ENCODE measurements at places on chromosomes 6 and 20.

DNA sequence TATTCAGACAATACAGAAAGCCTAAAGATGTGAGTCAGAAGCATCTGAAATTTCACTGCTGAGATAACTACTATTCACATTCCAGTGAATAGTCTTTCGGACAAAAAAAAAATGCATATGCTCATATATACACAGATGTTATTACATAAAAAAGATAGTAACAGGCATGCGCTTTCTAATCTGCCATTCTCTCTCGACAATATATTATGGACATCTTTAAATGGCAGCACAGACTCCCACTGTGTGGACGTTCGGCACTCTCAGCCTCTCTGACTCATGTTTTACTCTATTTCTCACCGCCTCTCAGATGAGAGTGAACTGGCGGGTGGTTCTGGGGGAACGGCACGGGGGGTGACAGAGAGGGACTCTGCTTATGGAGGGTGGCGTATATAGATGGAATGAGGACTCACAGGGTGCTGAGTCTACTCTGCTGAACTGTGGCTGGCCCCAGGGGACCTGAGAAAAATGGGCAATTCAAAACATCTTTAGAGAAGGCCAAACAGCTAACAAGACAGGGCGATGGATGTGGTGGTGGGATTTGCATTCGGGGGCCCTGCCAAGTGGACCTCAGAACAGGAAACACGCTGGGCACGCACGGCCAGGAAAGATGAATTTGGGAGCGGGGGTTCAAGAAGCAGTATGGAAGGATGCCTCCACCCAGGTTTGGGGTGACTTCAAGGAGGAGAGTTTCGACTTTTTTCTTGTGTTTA, 68.9 kb downstream of the MDGA1 start:
- no peak for DNase-seq

DNA sequence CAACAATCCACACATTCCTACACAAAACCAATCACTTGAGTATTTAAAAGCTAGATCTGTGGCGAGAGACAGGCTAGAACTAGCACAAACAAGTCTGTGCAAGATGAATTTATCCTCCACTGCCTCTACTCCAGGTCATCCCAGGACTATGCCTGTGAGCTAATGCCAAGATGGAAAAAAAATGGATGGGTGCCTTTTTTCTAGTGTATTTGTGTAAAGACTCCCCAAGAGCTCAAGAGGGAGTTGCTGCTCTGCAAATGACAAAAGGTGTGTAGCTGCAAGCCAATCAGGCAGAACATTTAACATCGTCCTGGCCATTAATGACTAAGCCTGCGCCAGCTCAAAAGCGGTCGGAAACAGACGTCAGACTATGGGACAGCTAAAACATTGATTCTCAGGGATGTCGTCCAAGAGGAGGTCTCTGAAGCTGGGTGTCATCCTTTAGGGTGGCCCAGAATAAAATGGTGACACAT, 21.9 kb downstream of the ATXN1 start:
- DNase-seq = no peak

GRCh38 chr6:85565736-85566135, 27.9 kb downstream of the SNX14 start:
- DNase-seq = no peak

DNA sequence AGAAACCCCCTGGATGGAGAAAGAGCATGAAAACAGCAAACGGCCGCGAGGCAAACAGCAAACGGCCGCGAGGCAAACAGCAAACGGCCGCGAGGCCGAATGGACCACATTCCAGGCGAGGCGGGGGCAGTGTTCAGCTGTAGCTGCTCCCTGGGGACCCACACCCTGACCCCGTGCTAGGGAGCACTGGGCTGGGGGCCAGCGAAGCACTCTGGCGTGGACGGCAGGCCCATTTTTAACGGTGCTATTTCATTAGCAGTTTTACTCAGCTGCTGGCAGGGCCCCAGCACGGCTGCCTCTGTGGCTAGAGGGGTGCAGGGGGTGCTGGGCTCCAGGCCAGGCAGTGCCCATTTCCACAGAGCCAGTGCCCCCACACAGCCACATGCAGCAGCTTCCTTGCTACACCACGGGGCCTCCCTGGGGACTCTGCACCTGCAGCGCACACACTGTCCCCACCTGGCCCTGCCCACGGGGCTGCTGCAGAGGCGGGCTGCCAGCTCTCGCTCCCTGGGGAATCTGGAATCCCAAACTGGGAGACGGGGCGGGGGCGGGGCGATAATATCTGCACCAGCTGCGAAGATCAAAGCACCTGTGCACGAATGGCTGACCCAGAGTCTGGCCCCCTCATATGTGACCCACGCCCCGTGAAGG, 35.6 kb upstream of the SLCO4A1 start:
- DNase-seq = no peak

- DNase-seq = no peak
Observed at GRCh38 chr6:68192988-68193387, 442.1 kb upstream of the ADGRB3 start.

DNA sequence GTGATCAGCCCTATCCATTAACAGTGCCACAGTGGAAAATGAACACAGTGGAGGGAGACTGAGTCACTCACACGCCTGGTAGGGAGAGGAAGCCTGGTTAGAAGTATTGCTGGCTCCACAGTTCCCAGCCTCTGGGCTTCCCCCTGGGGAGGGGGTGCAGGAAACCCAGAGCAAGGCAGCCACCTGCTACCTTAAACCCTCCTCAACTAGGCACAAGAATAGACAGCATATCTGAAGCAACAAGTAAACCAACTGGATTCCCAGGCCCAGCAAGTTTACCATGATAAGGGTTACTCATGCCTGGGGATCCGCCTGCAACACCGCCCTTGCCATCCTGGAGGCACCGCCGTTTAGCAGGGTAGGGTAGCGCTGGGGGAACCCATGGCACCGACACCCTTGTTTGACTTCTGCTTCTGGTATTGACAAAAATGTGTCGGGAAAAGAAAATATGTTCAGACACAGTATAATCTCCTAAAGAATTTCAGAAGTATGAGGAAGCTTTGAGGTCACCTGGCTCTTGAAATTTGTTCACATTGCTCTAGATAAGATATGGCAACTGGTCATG, 38.3 kb downstream of the SLC22A23 start:
- no peak for DNase-seq

DNA sequence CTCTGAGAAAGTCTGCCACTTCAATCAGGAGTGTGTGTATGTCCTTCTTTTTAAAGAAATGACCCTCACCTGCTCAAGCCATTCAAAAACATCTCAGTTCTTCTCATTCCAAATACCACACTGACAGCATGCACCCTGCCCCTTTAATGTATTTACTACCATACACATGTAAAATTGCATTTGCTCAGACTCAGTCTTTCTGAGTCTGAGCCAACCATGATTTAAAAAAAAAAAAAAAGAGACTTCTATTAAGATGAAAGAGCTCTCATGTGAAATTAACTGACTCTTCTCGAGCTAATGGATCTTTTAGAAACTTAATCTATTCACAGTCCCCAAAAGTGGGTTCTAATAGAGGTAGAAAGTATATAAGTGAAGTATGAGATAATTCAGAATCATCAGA, 1.4 kb upstream of the FILIP1 start:
- DNase-seq = no peak

DNA sequence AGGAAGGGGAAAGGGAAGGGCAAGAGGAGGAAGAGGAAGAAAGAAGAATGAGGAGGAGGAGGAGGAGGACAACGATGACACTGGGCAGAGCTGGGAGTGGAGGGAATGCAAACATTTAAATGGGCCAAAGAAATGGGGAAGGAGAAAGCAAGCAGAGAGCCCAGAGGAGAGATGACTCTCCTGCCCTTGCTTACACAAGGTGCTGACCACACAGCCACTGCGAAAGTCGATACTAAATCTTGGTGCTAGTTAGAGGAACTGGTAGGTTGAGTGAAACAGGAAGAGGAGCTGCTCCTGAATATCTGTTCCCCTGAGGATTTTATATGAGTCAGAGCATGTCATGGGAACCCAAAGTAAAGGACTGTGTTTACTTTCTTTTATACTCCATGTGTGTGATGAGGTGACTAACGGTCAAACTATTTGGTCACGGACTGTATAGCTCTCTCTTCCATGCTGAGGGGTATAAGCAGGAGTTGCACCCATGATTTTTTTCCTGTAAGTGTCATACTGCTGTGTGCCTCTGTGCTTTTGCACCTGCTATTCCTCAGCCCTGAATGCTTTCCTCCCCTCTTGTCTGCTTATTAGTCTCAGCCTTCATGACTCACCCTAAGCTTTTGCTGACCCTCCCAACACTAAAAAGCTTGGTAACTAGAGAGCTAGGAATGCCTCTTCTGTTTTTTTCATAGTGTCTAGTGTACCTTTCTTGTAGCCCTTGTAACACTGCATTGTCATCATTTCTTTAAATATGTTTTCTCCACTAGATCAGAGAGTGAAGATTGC, 9.5 kb upstream of the PAQR8 start:
- no peak for DNase-seq

DNA sequence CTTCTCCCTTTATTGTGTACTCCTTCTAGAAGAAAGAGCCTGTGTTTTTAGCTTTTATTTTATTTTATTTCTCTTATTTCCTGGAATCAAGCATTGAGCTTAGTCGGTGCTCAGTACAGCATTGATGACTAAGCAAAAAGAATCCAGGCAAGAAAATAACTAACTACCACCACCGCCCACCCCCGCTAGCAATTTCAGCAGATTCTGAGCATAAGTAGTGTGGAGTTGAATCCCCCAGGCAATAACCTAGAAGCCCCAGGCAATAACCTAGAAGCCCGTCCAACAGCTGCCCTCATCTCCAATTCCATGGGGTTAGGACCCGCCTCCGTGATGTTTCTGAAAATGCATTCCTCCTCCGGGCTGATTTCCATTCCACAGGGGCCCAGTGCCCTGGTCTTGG, 258.0 kb upstream of the TAB2 start:
- DNase-seq = no peak

DNA sequence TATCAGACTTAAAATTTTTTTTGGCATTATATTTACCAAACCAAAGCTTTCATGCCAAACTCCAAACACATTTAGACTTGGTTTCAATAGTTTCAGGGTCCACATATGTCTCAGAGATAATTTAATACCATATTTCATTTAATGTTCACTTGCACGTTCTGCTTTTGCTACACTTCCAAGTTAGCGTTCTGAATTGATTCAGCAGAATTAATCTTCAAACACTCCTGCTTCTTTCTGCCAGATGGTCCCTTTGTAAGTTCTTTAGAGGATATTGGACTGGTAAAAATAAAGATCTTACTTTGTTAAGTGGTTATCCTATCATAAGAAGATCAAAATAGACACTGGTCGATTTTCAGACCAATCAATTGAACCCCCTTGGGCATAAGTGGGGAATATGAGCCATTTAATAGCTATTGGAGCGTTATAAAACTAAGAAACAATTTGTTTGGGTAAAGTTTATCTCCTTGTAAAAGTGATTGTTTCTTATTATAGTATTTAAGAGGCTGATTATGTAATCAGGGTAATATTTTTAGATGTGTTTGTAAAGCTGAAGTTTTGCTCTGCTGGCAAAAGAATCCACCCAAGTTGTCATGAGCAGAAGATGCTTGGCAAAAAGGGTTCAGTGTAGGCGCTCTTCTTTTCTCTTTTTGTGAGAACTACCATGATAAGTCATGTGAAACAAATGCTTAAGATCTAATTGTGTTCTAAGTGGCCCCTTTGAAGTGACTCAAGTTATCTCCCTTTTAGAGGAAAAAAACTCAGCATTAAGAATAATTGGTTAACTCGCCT, 92.2 kb downstream of the MCHR2 start:
- DNase-seq = no peak

DNA sequence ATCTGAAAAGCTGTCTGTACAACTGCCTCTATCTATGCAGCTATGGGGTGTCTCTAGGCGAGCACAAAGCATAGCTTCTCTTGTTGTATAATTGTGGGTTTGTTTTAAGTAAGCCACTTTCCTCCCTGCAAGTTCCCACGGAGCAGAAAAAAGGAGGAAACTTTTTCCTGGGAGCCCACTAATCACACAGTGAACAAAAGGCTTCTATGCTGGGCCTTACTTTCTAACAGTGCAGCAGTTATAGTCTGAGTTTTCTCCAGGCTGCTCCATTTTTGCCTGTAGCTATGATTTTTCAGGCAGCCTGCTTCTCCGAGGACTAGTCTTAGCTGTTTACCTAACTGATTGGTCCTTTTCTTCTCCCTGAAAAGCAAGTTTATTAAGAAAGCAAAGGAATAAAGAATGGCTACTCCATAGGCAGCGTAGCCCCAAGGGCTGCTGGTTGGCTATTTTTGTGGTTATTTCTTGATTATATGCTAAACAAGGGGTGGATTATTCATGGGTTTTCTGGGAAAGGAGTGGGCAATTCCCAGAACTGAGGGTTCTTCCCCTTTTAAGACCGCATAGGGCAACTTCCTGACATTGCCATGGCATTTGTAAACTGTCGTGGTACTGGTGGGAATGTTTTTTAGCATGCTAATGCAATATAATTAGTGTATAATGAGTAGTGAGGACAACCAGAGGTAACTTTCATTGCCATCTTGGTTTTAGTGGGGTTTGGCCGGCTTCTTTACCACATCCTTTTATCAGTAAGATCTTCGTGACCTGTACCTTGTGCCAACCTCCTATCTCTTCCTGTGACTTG, 84.3 kb downstream of the OPRM1 start:
- DNase-seq = no peak
